ENCODE measurements at places on chromosomes 4 and X.

- DNase-seq, result no peak
Observed at GRCh38 chr4:186605261-186605865, 50.0 kb upstream of the MTNR1A start.

DNA sequence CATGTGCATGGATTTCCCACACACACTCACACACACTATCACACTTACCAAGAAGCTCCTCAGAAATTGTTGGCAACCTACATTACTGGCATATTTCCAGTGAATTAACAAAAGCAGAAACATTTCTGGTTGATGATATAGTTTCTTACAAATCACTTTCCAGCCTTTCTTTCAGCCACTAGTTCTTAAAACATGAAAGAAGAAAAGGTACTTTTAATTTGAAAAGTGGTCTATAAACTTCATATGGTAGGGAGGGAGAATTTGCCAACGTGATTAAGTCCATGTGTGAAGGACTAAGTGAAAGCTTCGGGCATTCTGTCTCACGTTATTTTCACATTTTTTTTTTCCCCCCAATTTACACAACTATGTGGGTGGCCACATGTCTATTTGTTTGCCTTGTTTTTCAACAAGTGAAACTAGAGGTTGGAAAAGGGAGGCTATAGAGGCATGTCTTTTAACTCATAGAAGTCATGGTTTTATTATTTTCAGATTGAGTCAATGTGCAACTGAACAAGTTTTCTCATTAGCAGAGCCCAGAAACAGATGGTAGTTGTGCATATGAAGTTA lies 832.1 kb upstream of the INTU start:
- DNase-seq, result no peak

GRCh38 chrX:135114392-135114791 lies 5.9 kb downstream of the ETDB start:
- DNase-seq, result no peak

DNA sequence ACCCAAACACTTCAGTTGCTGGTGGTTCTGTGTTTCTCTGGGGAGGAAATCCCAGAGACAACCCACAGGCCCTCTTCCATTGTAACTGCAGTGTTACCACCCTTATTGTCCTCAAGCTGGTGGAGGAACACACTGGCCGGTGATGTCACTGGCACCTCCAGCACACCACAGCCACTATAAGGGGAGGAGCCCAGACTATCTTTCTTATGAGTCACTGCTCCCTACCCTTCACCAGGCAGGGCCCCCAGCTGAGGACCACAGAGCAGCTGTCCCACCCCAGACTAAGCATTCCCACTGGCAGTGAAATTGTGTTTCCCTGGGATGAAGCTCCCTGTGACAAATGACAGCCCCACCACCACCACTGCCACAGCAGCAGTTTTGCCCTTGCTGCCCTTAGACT lies 171.8 kb upstream of the FGF16 start:
- no peak for DNase-seq

- no peak for DNase-seq
Observed at GRCh38 chrX:23803931-23804381, 21.0 kb downstream of the SAT1 start.

DNA sequence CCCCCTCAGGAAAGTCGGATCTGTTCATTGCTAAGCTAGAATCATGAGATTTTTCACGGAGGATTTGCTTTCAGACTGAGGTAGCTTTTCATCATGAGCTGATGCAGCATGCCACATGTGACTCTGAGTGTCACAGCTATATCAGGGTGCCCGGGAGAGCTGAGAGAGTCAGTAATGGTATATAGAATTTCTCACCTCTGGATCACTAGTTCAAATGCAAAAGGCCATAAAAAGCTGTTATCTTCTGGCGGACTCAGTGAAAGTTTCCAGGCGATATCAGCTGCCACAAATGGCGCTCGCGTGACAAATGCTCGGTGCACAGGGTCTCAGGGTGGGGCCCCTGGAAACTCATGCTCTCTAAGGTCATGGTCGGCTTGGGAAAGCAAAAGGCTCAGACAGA lies 150.1 kb downstream of the DHX15 start:
- no peak for DNase-seq

- no peak for DNase-seq
Observed at GRCh38 chr4:124939908-124940307, 227.4 kb upstream of the ANKRD50 start.

DNA sequence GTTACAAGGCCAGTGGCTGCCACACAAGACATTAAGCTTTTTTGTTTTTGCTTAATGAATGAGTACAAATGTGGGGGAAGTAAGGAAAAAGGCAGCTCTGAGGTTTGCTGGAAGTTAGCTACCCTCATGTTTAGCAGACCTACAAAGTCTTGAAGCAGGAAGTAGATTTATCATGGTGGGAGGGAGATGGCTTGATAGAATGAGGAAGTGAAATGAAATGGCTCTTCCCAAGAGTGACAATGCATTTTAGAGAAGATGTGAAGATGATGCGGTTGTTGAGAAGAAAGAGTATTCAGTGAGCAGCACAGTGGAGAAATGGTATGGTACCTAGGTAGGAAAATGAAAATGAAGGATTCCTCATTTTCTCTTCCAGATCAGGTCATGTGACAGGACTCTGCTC lies 108.0 kb downstream of the SLIT2 start:
- no peak for DNase-seq

GRCh38 chr4:3730422-3731190 lies 35.6 kb upstream of the ADRA2C start:
- DNase-seq, result no peak

GRCh38 chr4:110164856-110165255 lies 33.6 kb downstream of the ELOVL6 start:
- DNase-seq, result peak; percentile 50
